ENCODE measurements at places on chromosomes 11 and 22.

DNA sequence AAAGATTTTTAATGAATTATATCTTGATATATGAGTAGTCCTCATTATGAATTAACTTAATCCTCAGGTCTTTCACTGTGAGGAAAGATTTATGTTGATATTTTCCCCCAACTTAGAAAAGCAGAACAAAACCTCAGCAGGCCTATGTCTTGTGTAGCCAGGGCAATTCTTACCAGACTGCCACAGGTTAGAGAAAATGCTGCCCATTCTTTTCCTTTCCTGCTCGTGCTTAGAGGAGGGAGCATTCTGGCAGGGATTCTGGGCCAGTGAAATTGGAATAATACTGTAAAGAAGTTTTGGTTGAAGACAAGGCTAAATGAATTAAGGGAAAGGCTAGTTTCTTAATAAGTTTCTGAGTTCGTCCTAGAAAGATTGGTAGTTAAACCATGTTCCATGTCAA is 56.6 kb downstream of the ZNRF3 start:
- no peak for DNase-seq

GRCh38 chr11:133723056-133723455 is 122.3 kb downstream of the SPATA19 start:
- DNase-seq, result no peak

- DNase-seq, result no peak
Observed at GRCh38 chr11:111393096-111393495, 14.0 kb upstream of the POU2AF1 start.

GRCh38 chr22:44670220-44670988 is 31.6 kb upstream of the PRR5 start:
- no peak for DNase-seq

- DNase-seq, result no peak
Observed at GRCh38 chr22:21443735-21444421, 23.3 kb upstream of the TMEM191C start.

DNA sequence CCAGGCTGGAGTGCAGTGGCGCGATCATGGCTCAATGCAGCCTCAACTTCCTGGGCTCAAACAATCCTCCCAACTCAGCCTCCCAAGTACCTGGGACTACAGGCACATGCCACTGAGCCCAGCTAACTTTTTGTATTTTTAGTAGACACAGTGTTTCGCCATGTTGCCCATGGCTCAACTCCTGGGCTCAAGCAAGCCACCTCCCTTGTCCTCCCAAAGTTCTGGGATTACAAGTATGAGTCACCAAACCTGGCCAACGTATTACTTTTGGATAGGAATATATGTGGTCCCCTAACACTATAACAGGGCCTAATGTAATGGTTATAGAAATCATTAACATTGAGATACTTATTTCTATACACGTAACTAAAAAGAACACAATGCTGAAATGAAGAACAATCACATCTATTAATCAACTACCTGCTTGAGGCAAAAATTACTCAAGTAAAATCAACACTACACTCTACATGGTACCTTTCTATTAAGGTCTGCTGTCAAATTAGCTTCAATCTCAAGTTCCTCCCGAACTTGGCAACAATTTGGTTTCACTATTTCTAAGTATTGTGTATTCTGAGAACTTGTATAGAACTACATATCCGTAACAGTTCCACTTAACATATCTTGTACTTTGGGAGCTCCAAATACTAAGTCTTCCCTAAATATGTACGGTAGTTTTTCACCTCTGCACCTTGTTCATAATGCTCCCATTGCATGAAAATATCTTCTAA is 124.9 kb downstream of the FCHSD2 start:
- DNase-seq, result no peak

GRCh38 chr11:21866781-21867180 is 326.1 kb upstream of the ANO5 start:
- no peak for DNase-seq

DNA sequence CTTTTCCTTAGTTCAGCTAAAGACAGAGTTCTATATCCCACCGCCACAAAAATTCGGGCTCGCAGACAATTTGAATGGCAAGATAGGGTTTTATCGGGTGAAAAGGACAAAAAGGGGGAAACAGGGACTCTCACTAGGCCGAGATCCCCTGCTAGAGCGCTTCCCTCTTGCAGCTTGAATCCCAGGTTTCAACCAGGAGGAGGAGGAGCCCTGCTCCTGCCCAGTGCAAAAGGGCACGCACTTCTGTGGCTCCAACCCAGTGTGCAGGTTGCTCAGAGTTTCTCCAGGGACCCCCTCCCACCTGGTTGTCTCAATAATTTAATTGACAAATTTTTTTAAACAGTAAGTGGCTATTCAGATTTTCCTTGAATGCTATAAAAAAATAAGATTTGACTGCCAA is 152.6 kb upstream of the LUZP2 start:
- no peak for DNase-seq

GRCh38 chr11:83061883-83062282 is 9.8 kb downstream of the RAB30 start:
- no peak for DNase-seq

DNA sequence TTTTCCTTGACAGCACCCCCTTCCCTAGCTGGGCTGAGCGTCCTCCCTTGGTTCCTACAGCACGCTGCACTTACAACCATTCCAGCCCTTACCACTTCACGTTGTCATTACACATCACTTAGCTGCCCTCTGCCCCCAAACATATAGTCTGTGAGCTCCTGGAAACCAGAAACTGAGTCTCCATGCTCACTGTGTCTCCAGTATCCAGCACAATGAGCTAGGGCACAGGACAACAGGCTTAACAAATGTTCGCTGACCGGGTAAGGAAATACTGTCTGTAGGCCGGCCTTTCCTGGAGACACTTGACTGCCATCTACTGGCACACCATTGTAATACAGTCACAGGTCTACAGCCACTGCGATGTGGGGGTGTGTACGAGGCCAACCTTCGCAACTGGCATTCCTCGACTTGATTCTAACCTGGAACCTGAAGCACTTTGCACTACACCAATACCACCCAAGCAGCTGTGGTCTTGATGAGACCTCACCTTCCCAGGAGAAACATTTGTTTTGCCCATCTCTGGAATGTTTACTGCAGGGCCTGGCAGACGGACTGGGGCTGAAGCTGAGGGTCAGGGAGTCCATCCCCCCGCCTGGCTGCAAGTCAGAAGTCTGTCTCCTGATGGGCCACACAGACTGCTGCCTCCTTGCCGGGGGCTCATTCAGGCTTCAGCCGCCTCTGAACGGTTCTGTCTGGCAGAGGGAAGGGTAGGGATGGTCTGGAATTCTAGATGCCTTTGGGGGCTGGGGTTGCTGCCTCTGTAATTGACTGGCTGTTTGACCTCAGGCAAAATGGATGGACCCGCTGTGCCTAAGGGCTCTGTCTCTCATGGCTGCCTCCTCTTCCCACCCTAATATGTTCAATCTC is 72.0 kb downstream of the SYN3 start:
- DNase-seq, result peak; percentile 14

DNA sequence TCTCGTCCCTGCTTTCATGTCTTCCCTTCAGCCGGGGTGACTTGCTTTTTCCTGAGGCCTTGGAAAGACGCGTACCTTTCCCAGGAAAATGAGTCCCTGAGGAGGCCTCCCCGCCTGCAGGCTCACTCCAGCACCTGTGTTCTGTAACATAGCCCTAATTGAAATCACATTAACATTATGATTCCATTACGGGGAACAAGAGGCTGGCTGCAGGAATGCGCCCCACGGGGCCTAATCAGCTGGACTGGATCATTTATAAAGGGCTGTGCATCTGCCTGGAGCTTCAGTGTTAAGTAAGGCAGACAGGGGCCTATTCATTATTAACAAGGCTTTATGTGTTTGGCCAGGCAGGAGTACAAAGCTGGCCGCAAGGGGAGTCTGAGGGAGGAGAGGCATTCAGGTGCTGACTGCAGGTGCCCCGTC is 41.9 kb upstream of the TSPAN18 start:
- no peak for DNase-seq

DNA sequence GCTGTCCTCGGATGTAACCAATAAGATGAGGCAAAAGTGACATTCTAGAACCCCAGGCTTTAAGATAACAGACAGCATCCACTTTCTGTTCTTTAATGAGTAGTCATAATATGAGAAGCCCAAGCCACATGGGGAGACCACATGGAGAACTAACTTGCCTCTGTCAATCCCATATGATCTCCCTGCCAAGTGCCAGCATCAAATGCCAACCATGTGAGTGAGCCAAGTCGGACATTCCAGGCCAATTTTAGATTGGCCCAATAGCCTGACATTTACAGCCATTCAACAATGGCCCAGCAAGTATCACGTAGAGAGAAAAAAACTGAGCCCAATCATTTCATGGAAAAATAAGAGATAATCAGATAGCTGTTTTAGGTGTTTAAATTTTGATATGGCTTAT is 2048.3 kb upstream of the RAG2 start:
- DNase-seq, result no peak

DNA sequence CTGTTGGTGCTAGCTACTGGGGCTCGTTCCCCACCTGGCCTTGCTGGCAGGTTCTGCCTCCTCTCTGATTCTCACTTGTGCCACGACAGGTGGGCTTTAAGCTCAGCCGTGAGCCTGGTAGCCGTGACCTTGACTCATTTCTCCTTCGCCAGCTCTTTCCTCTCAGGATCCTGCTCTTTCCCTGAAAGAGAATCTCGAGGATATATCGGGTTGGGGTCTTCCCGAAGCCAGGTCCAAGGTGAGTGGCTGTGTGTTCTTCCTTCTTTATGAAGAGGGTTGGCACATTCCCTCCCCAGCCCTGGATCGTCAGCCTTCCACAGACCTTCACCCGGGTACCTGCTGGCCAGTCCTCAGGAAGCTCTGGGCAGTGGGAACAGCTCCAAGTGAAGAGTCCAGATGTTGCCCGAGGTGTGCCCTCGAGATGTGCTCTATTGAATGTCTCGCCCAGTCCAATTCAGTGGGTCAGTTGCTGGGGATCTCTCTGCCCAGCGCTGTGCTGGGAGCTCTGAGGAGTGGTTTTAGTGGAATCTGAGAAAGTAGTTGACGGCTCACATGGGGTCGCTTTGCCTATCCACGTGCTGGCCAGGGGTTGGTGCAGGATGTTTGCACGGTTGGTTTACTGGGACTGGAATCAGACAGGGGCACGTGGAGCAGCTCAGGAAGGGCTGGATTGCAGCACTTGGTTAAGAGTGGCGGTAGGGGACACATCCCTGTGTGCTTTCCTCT is 1.4 kb downstream of the ZNF74 start:
- DNase-seq, result no peak

GRCh38 chr11:77146261-77147035 is 18.4 kb downstream of the MYO7A start:
- no peak for DNase-seq

DNA sequence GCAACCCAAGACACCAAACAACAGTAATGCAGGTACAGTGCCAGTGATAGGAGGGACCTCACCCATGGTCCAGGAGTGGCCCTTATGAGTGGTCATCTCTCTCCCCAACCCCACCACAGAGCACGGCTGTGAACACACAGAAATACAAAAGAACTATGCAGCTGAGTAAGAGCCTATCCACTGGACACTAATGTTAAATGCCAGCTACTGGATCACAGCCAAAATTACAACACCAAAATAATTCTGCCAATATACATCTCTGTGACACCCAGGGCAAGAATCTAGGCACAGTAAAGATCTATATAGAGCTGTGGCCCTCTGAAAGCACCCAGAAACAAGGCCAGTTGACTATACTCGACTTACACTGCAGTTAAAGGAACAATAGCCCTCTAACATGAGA is 22.8 kb upstream of the GPR83 start:
- DNase-seq, result no peak

GRCh38 chr11:62666259-62666926 is 1.3 kb downstream of the CSKMT start:
- DNase-seq, result no peak

- no peak for DNase-seq
Observed at GRCh38 chr11:82754410-82754809, 20.7 kb upstream of the FAM181B start.

DNA sequence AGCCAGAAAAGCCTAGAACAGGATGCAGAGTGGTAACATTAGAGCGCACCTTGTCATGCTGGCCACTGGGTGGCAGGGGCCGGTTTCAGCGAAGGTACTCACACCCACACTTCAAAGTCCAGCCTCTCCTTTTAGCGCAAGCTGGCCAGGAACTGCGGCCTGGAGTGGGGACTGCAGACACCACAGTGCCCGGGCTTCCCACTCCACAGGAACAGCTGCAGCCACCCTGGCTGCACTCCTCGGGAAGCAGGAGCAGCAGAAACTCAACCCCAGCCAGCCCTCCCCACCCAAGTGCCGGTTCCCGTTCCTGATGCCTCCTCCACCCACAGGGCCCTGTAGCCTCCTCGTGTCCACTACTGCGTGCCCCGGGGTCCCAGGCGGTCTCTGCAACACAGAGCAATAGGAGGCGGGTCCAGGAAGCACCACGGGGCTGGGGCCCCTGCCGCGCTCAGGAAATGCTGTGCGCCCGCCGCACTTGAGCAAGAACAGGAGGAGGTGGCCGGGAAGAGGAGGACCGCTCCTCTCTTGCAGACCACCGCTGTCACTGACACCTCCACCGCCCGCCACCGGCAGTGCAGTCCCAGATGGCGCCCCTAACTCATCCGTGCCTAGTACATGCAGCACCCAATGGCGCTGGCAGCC is 2.2 kb downstream of the RFPL2 start:
- DNase-seq, result peak; percentile 28

- no peak for DNase-seq
Observed at GRCh38 chr11:92644595-92645445, 324.6 kb upstream of the MTNR1B start.

DNA sequence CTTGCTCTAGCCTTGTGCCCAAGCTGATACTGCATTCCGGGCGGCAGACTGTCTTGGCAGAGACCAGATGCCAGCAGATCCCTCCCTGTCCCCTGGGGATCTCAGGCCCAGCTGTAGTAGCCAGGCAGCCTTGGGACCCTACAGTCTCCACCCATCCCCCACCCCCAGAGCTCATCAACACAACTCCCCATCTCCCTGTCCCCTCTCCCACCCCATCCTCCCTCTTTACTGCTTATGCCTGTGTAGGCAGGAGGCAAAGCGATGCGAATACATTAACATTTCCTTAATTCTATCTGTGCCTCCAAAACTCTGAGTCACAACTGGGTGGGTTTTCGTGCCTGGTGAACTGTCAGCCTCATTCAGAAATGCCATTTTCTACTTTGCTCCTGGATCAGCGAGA is 547.6 kb downstream of the BUD13 start:
- no peak for DNase-seq

DNA sequence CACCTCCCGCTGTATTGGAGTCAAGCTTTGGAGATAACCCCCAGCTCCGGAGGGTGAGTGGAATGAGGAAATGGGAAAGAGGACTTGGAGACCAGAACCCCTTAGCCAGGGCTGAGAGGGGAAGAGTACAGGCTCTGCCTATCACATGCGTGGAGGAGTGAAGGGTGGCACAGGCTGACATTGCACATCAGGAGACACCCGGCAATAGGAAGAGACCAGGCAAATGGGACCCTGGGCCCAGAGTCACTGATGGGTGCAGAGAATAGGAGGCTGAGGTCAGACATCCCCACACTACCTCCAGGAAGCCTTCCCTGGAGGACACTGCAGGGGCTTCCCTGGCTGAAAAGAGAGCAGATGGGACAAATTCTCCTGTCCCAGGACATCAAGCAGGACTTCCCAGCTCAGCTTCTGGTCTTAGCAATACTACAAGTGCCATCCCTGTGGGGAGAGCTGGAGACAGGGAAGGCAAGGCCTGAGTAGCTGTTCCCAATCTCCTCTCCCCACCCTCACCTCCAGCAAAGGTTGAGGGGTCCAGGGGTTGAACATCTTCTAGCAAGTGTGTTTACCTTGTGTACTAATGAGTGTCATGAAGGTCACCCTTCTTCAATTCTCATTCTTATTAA is 160.7 kb downstream of the BUD13 start:
- DNase-seq, result no peak

GRCh38 chr22:20786536-20786979 is 12.6 kb downstream of the SERPIND1 start:
- DNase-seq, result no peak
